ENCODE measurements at places on chromosomes 7 and 10.

- no peak for DNase-seq
Measured at GRCh38 chr10:79475877-79476276, 30.5 kb upstream of the ZCCHC24 start.

DNA sequence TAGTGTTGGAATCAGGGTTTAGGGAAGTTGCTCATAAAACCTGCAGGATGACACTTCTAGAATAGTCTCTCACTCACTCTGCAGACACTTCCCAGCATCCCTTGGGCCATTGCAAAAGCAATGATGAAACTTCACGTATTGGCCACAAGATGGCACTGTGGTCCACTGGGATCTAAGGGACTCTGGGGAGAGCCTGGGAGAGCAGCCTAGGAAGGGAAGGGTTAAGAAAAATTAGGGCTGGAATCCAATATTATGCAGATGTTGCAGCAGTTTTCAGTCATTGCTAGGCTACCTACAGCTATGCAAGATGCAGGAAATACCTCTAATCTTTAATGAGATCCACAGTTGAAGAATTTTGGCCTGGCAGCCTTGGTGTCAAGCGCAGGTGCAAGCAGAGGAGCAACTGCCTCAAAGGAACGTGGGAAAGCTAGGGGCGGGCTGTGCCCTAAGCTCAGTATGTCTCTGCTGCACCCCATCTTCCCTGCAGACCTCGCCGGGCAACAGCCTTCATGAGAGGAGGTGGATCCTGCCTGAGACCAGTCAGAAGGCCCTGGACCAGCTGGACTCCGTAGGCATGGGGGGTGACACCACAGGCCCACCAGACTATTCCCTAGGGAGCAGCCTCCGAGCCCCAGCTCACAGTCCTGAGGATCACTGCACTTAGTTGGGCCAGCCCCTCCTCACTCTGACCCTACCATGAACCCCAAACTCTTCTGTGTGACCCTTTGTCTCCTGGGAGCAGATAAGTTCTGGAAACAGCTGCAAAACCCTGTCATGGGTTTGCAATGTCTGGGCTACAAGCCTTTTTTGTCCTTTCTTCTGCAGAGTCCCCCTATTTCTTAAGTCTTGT lies 127.9 kb upstream of the PRSS58 start:
- DNase-seq, result peak; percentile 17

DNA sequence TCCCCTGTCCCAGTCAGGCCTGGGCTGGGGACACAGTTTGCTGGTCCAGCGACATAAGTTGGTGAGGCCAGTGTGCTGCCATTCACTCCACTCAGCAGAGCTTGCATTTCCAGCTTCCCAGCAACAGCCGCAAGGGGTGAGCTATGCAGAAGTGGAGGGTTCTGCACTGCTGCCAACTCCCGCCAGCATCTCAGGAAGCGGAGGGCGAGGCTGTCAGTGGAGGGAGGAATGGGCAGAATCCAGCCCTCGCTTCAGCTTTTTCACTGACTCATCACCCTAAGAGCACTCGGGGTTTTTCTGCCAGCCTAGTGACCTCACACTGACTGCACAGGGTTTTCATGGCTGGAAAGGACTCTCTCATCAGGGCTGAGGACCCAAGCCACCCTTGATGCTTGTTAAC lies 625.1 kb upstream of the MKI67 start:
- DNase-seq, result no peak

- DNase-seq, result no peak
Measured at GRCh38 chr7:40746841-40747556, 612.2 kb downstream of the SUGCT start.

- no peak for DNase-seq
Measured at GRCh38 chr7:26609532-26609931, 254.9 kb downstream of the SKAP2 start.

DNA sequence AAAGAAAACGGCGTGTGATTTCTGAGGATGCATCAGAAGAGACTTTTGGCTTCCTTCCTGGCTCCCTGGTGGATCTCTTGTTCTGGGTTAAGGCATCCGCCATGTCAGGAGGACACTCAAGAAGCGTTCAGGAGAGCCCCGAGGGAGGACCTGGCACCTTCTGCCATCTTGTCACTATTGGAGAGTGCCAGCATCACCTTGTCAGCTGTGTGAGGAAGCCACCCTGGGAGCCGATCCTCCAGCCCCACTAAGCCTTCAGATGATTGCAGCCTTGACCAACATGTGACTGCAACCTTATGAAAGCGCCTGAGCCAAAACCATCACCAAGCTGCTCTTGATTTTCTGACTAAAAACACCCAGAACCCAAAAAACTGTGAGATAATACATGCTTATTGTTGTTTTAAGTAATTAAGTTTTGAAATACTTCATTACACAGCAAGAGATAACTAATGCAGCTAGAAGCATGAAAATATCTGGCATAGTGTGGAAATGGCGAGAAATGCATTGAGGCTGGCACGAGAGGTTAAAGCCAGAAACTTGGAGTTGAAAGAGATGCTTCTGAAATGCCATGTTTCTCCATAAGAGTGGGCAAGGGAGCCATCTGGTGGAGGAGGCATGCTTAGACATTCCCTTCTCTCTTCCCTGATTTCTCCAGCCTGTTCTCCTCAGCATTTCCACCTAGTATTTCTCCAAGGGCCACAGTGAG lies 5.4 kb upstream of the ZFYVE27 start:
- peak; percentile 47 for DNase-seq

- no peak for DNase-seq
Measured at GRCh38 chr10:110376021-110376766, 71.5 kb upstream of the SMNDC1 start.

- no peak for DNase-seq
Measured at GRCh38 chr7:43117095-43117494, 4.6 kb downstream of the HECW1 start.

DNA sequence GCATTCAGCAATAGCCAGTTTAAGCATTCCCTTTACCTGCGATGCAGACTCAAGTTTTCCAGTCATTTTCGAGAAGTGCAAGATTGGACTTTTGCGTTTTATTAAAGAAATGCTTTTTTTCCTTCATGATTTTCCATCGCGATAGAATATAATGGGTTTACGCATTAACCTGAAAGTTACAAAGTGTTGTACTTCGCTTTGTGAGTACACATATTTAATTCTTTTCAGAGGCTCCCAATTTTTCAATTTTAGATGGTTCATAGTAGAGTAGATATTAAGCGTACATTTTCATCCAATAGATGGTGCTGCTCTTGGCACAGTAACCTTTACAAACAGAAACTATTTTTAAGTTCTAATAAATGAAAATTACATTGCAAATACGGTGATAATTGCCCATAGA lies 1.3 kb downstream of the PTPRZ1 start:
- no peak for DNase-seq

All from NCI-H2171 (cell line).